ENCODE measurements at places on chromosomes 7 and 10. TPM values are rescaled to one million over a fixed set of nuclear protein-coding genes. Genes with fewer than 3 reads are reported as not detected.

ZNF804B gene
- total RNA-seq: not detected

CPVL gene
- not detected for total RNA-seq

ACTL6B gene
- not detected for total RNA-seq

ENO4 gene
- total RNA-seq: 0.07 TPM

NUTM2E gene
- not detected for total RNA-seq

LIPN gene
- not detected for total RNA-seq

ZNF655 gene
- total RNA-seq: 21.4 TPM

RNF133 gene
- total RNA-seq: 4.2 TPM

ADAM22 gene
- 0.79 TPM for total RNA-seq

CCDC71L gene
- 50.8 TPM for total RNA-seq

FAM241B gene
- 0.13 TPM for total RNA-seq

OPALIN gene
- not detected for total RNA-seq

LDB3 gene
- total RNA-seq: not detected

CALHM1 gene
- not detected for total RNA-seq

ST8SIA6 gene
- total RNA-seq: 0.29 TPM

STEAP2 gene
- total RNA-seq: 8.2 TPM

CPED1 gene
- total RNA-seq: 0.86 TPM

CLCN1 gene
- not detected for total RNA-seq

CCDC3 gene
- total RNA-seq: 1.8 TPM

SLC35G1 gene
- 5.6 TPM for total RNA-seq

CARD11 gene
- 10.1 TPM for total RNA-seq

ANKRD30A gene
- total RNA-seq: not detected

CTAGE6 gene
- 1.2 TPM for total RNA-seq

TEX47 gene
- total RNA-seq: not detected

CALML3 gene
- total RNA-seq: not detected

LRIT2 gene
- not detected for total RNA-seq

Measured in thoracic aorta endothelial cell (primary cell).